A549 treated with CORT108297 at 1 μM for 4 hours (cell line): ENCODE measurements at places on chromosomes 6 and 20. TPM values are rescaled to one million over a fixed set of nuclear protein-coding genes. Genes with fewer than 3 reads are reported as not detected.

The TRIM26 gene
- 24.1 to 27.1 TPM (median 25.8 TPM) in 5 replicates for total RNA-seq

The ULBP1 gene
- 0.74 to 1.1 TPM (median 1.0 TPM) in 5 replicates for total RNA-seq

The ENPP1 gene
- total RNA-seq: 1.2 to 1.6 TPM (median 1.5 TPM) in 5 replicates

The TAAR1 gene
- total RNA-seq: not detected in 5 replicates

The JPH2 gene
- 1.1 to 1.8 TPM (median 1.5 TPM) in 5 replicates for total RNA-seq

The CCDC170 gene
- total RNA-seq: 0.06 to 0.18 TPM (median 0.12 TPM) in 4 of 5 replicates, not detected in the other

The MDFI gene
- 0.48 to 0.95 TPM (median 0.76 TPM) in 5 replicates for total RNA-seq

The ANGPT4 gene
- total RNA-seq: 0.01 to 0.04 TPM (median 0.02 TPM) in 4 of 5 replicates, not detected in the other

The HMGCLL1 gene
- total RNA-seq: 0.09 to 0.21 TPM (median 0.14 TPM) in 5 replicates

The KCNG1 gene
- 15.0 to 32.1 TPM (median 19.5 TPM) in 5 replicates for total RNA-seq

The AKAP12 gene
- total RNA-seq: 94.8 to 169 TPM (median 161 TPM) in 5 replicates

The SRMS gene
- not detected in 5 replicates for total RNA-seq

The BPI gene
- total RNA-seq: not detected in 5 replicates

The EBF4 gene
- 2.5 to 3.9 TPM (median 3.0 TPM) in 5 replicates for total RNA-seq

The PDYN gene
- not detected in 5 replicates for total RNA-seq

The IMPG1 gene
- total RNA-seq: not detected in 5 replicates

The SLC17A4 gene
- total RNA-seq: not detected in 5 replicates

The BPIFB4 gene
- not detected in 5 replicates for total RNA-seq

The TPX2 gene
- 98.2 to 128 TPM (median 104 TPM) in 5 replicates for total RNA-seq

The TMEM30A gene
- 34.2 to 46.9 TPM (median 43.3 TPM) in 5 replicates for total RNA-seq

The LINC00237 gene
- total RNA-seq: not detected in 5 replicates

The ATP6V1G2 gene
- 0.54 to 1.1 TPM (median 0.67 TPM) in 5 replicates for total RNA-seq

The HRH3 gene
- 0.02 to 0.05 TPM (median 0.03 TPM) in 3 of 5 replicates, not detected in the others for total RNA-seq

The ADTRP gene
- total RNA-seq: 0.27 to 0.53 TPM (median 0.36 TPM) in 5 replicates

The OOEP gene
- total RNA-seq: not detected in 5 replicates

The C6orf52 gene
- 1.1 to 2.2 TPM (median 1.4 TPM) in 5 replicates for total RNA-seq

The CFAP61 gene
- total RNA-seq: 0.33 to 0.73 TPM (median 0.47 TPM) in 5 replicates

The GABRR1 gene
- total RNA-seq: not detected in 5 replicates

The ELOVL4 gene
- total RNA-seq: 1.5 to 2.5 TPM (median 1.9 TPM) in 5 replicates

The AMD1 gene
- total RNA-seq: 131 to 158 TPM (median 147 TPM) in 5 replicates

The CABLES2 gene
- total RNA-seq: 3.8 to 5.8 TPM (median 5.0 TPM) in 5 replicates

The GNAS-AS1 gene
- total RNA-seq: not detected in 5 replicates
